ENCODE measurements at places on chromosomes 3 and 15.

- DNase-seq: no peak
Observed at GRCh38 chr3:128734523-128735189, 8.7 kb downstream of the RAB7A start.

DNA sequence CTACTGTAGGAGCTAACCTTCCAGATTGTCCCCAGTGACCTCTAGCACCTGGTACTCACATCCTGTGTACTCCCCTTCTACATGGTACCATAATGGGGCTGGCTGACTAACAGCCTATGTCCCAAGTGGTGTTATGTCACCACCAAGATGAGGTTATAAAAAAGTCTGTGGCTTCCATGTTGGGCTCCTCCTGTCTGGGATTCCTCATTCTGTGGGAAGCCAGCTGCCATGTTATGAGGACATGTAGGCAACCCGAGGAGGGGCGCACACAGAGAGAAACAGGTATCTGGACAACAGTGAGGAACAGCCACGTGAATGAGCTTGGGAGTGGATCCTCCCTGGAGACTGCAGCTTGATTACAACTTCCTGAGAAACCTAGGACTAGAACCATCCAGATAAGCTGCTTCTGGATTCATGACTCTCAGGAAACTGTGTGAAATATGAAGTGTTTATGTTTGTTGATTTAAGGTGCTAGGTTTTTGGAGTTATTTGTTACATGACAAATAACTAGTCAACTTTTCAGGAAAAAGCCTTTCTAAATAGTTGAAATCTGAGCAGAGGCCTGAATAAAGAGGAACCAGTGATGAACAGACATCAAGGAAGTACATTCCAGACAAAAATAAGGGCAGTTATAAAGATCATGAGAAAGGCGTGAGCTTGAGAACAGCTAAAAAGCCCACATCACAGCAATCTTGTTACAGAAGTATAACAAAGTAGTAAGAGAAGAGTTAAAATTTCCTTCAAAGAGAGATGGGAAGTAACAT is 21.7 kb downstream of the GOLIM4 start:
- DNase-seq: no peak

GRCh38 chr3:33377489-33377888 is 62.7 kb downstream of the UBP1 start:
- DNase-seq: no peak

- no peak for DNase-seq
Observed at GRCh38 chr3:180401226-180401625, 200.7 kb upstream of the TTC14 start.

GRCh38 chr15:37715101-37715500 is 219.3 kb upstream of the TMCO5A start:
- no peak for DNase-seq

DNA sequence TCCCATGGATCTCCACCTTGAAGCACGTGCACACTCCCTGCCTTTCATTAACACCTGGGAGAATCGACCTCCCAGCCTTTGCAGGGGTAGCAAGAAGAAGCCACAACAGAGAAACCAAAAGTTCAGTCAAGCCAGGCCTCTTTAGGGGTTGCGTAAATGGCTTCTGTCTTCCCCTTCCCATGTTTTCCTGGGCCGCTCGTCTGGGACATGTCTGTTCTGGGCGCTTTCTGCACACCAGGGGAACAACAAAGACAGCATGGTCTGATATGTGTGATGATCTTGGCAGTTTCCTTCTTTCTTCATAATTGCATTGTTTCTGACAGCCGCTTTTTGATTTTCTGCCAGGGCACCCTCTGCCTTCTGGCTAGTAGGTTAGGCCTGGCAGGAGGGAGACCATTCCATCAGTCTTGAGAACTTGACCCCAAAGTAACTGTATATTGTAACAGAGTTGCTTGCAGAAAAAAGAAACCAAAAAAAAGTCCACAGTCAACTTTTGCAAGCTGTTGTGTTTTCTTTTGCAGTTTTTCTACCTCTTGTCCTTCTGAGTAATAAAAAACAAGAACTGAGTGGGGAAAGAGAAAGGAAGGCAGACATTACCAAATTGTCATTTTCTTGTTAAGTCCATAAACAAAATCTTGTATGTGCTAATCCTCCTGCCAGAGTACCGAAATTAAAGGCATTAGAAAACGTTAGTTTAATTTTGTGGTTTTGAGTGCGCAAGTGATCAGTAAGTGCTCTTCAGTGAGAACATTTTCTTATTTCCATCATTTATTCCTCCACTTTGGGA is 56.0 kb upstream of the FURIN start:
- DNase-seq: no peak

GRCh38 chr3:124812291-124813265 is 74.6 kb downstream of the ITGB5 start:
- DNase-seq: no peak

GRCh38 chr15:39573287-39573686 is 7.6 kb upstream of the THBS1 start:
- no peak for DNase-seq

DNA sequence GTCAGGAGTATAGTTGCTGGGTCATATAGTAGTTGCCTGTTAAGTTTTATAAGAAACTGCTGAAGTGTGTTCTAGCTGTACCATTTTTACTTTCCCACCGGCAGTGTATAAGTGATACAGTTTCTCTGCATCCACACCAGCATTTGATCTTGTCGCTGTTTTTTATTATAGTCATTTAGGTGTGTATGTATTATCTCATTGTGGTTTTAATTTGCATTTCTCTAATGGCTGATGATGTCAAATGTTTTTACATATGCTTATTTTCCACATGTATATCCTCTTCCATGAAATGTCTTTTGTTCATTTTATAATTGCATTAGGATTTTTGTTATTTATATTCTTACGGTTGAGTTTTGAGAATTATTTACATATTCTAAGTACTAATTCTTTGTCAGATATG is 254.3 kb downstream of the CLSTN2 start:
- no peak for DNase-seq

DNA sequence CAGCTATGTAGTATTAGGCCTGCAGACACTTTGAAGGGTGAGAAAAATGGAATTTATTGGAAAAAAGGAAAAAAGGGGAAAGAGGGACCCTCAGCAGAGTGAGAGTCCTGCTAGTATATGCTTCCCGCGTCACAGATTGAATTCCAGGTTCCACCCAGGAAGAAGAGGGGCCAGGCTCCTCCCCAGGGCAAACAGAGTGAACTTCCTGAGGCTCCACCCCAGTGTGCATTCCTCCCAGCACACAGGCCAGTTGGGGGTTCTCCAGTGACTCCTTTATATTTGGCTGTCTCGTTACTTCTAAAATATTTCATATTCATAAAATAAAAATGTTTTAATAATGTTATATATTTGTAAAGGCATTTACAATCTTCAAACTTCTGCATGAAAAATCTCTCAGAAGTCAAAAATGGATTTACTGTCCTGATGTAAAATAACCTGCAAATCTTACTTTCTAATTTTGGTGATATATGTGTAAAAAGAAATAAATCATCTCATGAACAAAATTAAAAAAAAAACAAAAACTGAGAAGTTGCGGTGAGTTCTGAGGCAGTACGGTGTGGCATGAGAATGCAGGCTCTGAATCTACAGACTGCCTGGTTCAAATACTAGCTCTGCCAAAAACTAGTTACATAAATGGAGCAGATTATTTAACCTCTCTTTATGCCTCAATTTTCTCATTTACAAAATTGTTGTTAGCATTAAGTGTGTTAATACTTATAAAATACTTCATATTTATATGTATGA is 175.8 kb upstream of the P2RY1 start:
- DNase-seq: no peak

DNA sequence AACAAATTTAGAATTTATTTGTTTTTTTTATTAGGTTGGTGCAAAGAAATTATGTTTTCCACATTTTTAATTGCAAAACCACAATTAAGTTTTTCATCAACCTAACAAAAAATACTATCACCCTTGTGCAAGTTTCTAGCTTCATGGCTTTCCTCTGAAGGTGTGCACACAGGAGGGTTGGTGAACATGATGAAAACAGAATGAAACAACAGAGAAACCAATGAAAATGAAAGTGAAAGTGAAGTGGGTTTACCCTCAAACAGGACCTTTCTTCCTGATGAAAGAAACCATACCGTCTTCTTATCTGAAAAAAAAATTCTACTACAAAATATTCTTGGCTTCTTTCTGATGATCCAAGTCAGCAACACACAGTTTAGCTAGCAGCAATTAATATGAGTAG is 71.9 kb upstream of the FEZF2 start:
- no peak for DNase-seq

- no peak for DNase-seq
Observed at GRCh38 chr3:158808697-158809096, 6.8 kb downstream of the MFSD1 start.

GRCh38 chr3:189710620-189711402 is 79.6 kb downstream of the TP63 start:
- no peak for DNase-seq

GRCh38 chr3:22506871-22507270 is 696.3 kb upstream of the UBE2E2 start:
- no peak for DNase-seq

- DNase-seq: no peak
Observed at GRCh38 chr3:133935843-133936769, 40.4 kb upstream of the RAB6B start.

- DNase-seq: no peak
Observed at GRCh38 chr15:59165726-59166125, 40.9 kb upstream of the LDHAL6B start.

- DNase-seq: no peak
Observed at GRCh38 chr3:126349611-126350501, 7.4 kb downstream of the KLF15 start.

DNA sequence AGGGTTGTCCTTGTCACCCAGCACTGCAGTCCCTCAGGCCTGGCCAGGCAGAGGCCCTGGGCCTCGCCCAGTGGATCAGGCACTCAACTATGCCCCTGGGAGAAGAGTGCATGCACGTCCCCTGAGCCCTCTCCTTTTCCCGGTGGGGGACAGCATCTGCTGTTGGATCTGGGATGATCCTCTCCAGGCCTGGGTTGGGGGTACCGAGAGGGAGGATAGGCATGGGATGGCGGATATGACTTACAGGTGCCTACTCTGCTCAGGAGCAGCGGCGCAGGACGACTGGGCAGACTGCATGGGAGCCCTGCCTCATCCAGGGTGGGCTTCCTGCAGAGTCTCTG is 9.0 kb upstream of the APBA2 start:
- no peak for DNase-seq

DNA sequence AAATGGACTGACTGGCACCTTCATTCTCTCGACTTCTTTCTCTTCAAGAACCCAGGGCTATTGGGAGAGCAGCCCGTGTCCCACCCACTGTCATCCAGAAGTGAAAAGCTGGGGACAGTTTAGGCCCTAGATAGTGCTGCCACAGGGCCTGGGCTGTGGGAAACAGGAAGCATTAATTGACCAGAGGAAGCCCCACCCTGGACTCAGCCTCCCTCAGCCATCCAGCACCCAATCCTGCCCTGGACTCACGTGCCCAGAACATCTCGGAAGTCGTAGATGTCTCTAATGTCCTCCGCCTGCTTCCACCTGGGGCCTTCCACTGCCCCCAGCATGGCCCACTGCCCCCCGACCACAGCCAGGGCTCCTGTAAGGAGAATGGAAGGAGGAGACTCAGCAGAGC is 2.3 kb downstream of the CAMK1 start:
- DNase-seq: no peak

- DNase-seq: no peak
Observed at GRCh38 chr3:83496462-83496861, 1462.3 kb upstream of the CADM2 start.

DNA sequence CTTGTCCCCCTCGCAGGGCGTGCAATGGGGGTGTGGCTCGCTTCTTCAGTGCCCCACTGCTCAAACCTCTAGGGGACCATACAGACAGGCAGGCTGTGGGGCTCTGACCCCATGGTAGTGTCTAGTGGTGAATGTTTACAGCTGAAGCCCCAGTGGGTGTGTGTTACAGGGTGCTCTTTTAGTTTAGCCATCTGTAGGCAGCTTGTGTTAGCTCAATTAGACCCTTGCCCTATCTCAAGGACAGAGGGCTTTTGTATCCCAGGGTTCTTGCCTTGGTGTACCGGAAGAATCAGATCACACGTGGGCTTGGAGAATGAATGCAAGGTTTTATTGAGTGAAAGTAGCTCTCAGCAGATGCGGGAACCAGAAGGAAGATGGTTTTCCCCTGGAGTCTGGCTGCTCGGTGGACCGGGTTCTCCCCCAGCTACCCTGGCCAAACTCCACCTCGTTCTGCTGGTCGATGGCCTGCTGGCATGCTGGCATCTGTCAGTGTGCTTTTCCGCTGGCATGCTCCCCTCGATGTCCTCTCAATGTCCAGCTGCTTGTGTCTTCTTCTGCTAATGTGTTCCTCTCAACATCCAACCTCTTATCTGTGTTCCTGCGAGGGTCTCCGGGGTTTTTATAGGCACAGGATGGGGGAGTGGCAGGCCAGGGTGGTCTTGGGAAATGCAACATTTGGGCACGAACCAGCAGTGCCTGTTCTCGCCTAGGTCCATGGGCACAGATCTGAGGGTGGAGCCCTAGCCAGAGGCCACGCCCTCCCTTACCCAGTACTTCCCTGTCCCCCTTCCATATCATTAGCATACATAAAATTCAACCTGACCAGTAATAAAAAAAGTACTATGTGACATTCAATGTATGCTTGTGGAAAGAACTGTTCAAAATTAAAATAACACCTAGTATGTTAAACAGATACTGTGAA is 6.6 kb downstream of the SPCS1 start:
- DNase-seq: no peak

- DNase-seq: no peak
Observed at GRCh38 chr3:98954791-98955604, 53.5 kb upstream of the DCBLD2 start.

GRCh38 chr3:17848102-17848501 is 105.7 kb upstream of the TBC1D5 start:
- no peak for DNase-seq

DNA sequence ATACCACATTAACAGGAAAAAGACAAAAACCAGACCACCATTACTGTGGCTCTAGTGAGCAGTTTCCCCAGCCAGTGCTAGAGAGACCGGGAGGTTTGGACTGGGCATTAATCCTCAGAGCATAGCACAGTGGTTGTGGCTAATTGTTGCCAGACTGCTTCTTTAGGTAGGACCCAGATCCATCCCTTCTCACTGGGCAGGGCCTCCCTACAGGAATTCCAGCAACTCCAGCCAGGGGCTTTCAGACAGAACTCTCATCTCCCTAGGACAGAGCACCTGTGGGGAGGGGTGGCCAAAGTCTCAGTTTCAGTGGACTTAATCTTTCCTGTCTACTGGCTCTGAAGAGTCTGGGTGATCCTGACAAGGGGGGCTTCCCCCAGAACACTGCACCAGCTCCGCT is 759.6 kb downstream of the SQOR start:
- DNase-seq: no peak
